ENCODE measurements at places on chromosomes 11 and 22. TPM values are rescaled to one million over a fixed set of nuclear protein-coding genes. Genes with fewer than 3 reads are reported as not detected.

GRCh38 chr11:119983240-119983732, 154.6 kb downstream of the TRIM29 start:
- DNase-seq = no peak

Gene LZTR1
- 59.0 TPM for total RNA-seq

DNA sequence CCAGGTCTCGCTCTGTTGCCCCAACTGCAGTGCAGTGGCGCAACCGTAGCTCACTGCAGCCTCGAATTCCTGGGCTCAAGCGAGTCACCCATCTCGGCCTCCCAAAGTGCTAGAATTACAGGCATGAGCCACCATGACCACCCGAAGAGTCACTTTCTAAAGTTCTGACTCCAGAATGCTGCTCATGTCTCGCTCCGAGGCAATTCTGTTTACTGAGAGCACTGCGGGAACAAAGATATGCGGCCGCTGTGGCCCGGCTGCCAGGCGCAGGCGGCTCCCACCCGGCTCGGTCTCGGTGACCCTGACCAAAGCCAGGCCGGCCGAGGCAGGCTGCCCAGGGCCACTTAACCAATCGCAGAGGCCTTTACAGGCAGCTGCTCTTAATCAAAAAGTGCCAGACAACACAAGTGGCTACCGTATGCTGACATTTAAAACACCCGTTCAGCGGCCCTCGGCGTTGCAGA, 78.7 kb downstream of the PHF21B start:
- DNase-seq = no peak

- no peak for DNase-seq
Observed at GRCh38 chr11:66904055-66904454, 47.2 kb downstream of the LRFN4 start.

Gene L3MBTL2
- 12.3 TPM for total RNA-seq

- DNase-seq = peak; percentile 86
Observed at GRCh38 chr22:19986410-19987341, 29.9 kb downstream of the ARVCF start.

GRCh38 chr22:17250380-17251082, 31.3 kb upstream of the ADA2 start:
- DNase-seq = no peak

- DNase-seq = no peak
Observed at GRCh38 chr11:35584321-35584720, 33.9 kb upstream of the FJX1 start.

GRCh38 chr11:23991165-23991539, 505.7 kb upstream of the LUZP2 start:
- DNase-seq = no peak

Gene SLC7A4
- total RNA-seq = 0.15 TPM

DNA sequence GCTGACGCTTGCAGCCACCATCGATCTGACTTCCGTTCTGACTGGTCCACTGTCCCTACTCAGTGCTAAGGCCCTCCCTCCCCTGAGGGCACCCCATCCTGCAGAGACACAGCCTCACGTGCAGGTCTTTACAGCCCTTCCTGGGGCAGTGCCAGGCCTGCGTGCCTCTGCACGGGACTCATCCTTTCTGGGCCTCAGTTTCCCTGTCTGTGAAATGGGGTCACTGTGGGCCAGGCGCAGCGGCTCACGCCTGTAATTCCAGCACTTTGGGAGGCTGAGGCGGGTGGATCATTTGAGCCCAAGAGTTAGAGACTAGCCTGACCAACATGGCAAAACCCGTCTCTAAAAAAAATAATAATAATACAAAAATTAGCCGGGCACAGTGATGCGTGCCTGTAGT, 17.8 kb upstream of the PARVG start:
- DNase-seq = peak; percentile 32

DNA sequence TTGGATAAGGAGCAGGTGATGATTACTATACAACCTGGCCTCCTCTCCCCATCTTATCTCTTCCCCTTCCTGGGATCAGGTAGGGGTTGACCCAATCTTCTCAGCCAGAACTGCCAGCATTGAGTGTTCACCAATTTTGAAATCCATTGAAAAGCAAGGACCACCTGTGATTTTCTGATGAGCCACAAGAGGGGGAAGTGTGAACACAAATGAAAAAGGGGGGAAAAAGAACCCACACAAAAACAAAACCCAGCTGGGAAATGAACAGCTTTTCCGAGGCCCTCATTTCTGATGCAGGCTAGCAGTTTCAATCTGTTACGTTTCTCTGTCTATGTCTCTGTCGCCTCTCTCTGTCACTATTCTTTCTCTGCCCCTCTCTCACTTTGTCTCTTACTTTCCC, 161.9 kb downstream of the INSC start:
- DNase-seq = no peak

GRCh38 chr11:72274435-72274834, 30.5 kb upstream of the PHOX2A start:
- DNase-seq = no peak

Gene MOGAT2
- total RNA-seq = not detected

- DNase-seq = no peak
Observed at GRCh38 chr22:24386937-24387471, 40.4 kb upstream of the ADORA2A start.

Gene INSC
- 1.1 TPM for total RNA-seq

DNA sequence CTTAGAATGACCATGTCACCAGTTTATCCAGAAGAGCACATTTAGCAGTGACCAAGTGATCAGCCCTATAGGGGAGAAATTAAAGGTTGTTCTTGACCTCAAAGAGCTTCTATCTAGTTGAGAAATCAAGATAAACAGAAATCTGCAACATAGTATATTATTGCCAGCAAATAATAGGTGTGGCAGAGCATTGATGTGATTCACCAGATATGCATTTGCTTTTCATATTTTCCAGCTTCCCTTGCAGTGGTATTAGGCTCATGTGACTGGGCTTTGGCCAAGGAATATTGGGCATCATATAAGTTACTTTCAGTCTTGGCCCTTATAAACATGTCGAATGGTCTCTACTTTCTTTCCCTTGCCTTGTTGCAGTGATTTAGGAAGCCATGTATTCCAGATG, 34.5 kb downstream of the COMMD9 start:
- DNase-seq = no peak

- no peak for DNase-seq
Observed at GRCh38 chr11:95134491-95134890, 44.8 kb downstream of the ENDOD1 start.

GRCh38 chr11:113448316-113448677, 26.9 kb downstream of the DRD2 start:
- no peak for DNase-seq

Gene GLB1L2
- total RNA-seq = 1.5 TPM

GRCh38 chr11:24145411-24145810, 351.4 kb upstream of the LUZP2 start:
- DNase-seq = no peak
